RPMI8226 (cell line): ENCODE measurements at places on chromosomes 3 and 15.

DNA sequence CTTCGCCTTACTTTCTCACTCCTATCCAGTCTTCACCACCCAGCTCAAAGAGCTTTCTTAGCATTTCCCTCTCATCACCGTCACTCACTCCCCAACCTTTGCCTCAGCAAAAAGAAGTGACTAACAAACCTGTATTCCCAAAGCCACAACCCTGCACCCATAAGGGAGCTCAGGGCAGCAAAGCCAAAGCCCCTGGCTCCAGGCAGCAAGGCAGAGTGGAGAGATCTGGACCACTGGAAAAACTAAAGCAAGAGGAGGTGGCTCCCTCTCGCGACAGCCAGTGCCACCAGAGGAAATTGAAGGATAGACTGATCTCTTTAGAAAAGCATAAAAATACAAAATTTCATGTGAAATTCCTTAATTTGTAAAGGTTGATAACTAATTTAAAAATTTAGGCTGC is 25.1 kb upstream of the CDCP1 start:
- DNase-seq, result no peak

GRCh38 chr15:98881526-98882520 is 125.8 kb downstream of the PGPEP1L start:
- DNase-seq, result peak; percentile 52

GRCh38 chr15:65869954-65870871 is 922 bp downstream of the RAB11A start:
- peak; percentile 61 for DNase-seq

- peak; percentile 34 for DNase-seq
These were observed 989 bp downstream of the GNB4 start for GRCh38 chr3:179450261-179450701.

GRCh38 chr3:71160785-71161546 is 422.6 kb downstream of the FOXP1 start:
- DNase-seq, result no peak

DNA sequence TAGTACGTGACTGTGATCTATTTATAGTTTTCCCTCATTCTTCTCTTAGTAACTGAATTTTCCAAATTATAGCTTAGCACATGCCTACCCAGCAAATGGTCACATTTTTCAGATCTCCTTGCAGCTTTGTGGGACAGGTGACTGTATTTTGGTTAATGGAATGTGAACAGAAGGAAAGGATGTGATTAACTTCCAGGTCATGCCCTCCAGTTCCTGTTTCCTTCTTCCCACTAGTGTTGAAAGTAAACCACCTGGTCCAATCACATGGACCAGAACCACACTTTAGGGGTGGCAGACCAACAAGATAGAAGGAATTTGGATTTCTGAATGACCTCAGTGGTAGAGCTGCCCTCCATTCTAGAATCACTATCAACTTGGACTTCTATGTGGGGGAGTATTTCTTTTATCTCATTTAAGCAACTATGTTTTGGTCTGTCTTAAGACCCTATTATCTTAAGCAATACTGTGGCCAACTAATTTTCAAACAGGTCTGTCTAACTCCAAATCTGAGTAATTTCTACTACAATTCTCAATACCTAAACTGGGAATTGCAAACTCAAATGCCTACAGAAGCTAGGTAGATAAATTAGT is 76.0 kb upstream of the TSC22D2 start:
- no peak for DNase-seq

DNA sequence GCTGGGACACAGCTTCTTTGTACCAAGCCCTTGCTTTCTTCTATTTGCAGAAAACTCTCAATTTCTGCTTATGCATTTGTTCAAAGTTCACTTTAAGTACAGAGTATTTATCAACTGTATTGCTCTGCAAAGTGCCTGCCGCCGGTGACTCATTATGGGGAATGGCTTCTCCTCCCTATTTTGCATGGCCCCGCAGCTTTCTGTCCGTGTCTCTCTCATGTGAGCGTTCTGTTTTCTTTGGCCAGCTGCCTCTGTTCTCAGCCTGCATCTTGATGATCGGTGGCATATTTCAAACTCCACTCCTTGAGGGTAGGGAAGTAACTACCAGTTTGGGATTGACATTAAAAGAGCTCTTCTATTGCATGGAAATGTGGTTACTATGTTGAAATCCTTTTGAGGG is 28.6 kb upstream of the ST8SIA2 start:
- DNase-seq, result no peak

GRCh38 chr3:184821034-184821433 is 9.1 kb downstream of the VPS8 start:
- DNase-seq, result no peak
